ENCODE measurements at places on chromosomes 6 and 20.

DNA sequence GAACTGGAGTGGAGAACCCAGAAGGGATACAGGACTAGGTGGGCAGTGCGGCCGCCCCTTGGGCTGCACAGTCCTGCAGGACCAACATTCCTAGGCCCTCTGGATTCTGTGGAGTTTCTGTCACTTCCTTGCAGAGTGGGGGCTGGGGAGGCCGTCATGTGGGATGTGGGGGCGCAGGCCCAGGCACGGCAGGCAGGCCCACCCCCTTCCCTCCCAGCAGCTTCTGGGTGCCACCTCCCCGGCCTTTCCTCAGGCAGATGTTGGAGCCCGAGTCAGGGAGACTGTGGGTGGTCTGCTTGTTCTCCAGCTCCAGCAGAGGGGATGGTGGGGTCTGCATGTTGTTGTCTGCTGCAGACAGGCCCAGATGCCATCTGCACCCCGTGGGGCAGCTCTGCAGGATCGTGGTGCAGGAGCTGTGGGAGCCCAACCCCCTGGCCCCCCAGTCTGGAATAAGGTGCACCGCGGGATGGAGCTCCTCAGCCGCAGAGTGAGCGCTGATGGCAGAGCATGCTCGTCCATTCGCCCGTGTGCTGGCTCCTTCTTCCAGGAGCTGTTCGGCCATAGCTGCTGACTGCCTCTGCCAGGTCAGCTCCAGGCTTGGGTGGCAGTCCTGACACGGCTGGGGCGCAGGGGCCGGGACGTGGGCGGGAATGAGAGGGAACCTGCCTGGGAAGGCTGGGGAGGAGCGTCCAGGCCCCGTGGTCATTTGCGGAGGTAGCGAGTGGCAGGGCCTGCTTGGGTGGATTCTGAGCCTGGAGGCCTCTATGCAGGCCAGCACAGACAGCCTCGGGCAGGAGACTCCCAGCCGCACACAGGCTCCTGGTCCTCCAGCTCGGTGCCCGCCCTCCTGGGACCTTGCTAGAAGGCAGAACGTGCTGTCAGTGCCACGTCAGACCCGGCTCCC lies 18.1 kb downstream of the SLC17A9 start:
- no peak for DNase-seq

- no peak for DNase-seq
Measured at GRCh38 chr6:159307246-159307790, 138.1 kb downstream of the FNDC1 start.

- DNase-seq: no peak
Measured at GRCh38 chr6:3510617-3511016, 53.8 kb upstream of the SLC22A23 start.

DNA sequence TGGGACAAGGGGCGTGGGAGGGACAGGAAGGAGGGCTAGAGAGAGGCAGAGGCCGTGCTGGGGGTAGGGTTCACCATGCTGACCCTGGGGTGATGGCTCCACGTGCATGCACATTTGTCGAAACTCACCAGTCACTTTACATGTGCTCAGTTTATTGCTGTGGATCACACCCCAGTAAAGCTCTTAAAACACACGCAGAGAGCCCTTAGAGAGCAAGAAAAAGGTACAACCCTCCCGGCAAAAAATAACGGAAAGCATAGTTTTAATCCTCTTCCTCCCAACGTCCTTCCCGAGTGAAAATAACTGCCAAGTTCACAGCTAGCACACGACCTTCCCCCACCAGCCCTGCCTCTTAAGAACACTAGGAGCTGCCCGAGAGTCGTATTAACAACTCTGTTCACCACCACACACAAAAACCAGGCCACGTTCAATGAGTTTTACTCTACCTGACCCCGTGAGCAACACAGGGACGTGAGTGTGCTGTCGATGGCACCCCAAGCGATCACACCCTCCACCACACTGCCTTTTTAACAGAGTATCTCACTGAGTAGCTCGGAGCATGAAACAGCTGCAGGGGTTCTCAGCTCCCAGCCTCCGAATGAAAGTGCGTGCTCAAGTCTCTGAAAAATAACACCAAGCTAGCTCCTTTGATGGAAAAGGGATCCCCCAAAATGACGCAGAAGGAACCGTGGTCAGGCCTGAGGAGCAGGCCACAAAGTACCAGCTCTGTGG lies 39.7 kb downstream of the TAF4 start:
- DNase-seq: no peak

DNA sequence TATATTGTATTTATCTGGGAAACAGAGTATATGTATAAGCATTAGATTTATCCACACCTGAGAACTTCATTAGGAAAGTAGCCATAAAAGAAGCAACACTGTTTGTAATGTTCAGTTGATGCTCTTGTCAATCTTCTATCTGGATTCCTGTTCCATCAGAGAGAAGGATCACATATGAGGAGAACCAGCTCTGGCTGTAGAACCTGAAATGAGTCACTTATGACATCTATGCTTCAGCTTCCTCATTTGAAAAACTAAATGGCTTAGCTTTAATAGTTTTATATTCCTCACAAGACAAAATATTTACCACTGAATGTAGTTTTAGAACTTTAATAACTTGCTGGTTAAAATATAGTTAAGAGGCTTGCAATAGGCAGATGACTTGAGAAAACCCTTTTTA lies 144.7 kb downstream of the TASP1 start:
- no peak for DNase-seq

DNA sequence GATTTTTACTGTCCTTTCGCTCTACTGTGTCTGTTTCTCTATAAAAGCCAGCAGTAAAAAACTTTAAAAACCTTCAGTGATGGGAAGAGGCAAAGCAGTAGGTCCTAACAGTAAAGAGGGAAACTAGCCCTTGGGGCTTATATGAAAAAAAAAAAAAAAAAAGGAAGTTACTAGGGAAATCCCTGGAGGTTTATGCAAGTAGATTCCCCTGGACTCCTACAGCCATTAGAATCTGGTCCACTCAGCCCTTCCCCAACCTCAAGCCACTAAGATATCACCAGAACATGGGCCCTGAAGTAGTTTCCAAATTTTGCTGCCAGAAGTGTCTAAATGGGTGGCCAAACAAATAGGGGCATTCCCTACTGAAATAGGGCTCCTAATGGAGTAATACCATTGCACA lies 70.5 kb upstream of the HINT3 start:
- no peak for DNase-seq

GRCh38 chr6:74369556-74369993 lies 673.6 kb downstream of the CD109 start:
- peak; percentile 68 for DNase-seq

DNA sequence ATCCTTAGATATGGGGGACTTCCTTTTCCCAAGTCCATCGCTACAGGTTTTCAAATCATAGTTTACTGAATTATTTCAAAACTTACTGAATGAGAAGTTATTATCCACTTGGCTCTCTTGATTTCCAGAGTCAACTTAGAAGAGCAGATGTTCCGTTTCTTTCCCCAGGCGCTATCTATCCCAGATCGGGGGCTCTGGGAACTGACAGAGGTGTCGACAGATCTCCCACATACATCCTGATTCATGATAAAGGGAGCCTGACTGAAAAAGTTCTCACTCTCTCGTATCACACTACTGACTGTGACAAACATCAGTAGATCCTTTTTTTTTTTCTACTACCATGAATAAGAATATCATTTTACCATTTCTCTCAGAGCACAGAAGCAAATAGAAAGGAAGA lies 654.8 kb downstream of the RNF144B start:
- no peak for DNase-seq

DNA sequence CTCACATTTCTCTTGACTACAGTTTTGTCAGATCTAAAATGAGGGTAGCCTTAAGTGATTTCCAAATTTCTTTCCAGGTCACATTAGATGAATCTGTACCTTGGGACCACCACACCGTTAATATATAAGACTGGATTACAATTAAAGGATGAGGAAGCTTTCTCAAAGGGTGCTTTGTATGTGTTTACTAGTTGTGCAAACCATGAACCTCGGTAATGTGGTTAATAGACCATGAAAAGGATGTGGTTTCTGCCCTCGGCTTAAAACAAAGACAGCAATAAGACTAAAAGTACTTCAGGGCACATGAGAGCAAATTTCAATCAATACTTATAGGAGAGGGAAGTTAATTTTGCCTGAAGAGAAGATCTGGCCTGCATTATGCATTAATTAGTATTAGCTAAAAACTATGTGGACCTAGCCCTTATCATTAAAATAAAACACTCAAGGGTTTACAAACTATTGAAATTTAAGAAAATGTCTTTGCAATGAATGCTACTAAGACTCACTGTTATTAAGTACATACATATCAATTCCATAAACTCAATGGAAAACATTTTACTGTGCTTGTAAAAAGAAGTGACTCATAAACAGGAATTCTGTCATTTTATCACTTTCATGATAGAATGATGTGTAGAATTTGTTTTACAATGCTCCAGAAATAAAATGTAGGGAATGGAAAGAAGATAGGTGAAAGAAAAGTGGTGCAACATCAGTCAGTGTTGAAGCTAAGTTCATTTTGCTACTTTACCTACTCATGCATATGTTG lies 936 bp upstream of the TMX4 start:
- DNase-seq: no peak

DNA sequence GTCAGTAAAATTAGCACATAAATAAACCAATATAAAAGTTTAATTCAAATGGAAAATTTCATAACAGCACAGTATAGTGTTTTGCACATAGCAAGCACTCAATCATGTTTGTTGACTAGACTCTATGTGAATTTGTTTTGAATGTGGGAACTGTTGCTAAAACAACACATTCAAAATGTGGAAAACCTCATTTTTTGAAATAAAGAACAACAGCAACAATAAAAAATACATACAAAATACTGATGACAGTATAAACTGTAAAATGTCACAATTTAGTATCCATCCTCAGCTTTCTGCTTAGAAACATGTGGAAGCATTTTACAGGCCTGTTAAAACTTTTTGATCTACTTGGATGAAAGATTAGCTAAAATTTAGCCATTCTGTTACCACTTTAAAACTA lies 47.4 kb downstream of the HDAC2 start:
- no peak for DNase-seq

DNA sequence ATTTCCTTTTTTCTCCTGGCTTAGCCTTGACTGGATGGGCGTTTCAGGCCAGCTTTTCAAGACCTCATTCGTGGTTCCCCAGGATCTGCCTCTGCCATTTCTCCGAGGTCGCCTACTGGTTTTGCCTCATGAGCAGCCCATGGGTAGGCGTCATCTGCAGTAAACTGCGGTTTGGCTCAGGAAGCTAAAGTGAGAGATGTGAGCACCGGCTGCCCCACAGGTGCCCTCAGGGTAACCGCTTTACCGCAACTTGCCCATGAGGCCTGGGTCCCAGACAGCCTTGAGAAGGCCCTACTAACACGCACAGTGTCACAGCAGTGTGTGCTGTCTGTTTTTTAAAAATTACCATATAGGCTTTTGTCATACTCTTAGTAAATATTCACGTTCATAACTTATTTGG lies 53.4 kb upstream of the TBXT start:
- no peak for DNase-seq

DNA sequence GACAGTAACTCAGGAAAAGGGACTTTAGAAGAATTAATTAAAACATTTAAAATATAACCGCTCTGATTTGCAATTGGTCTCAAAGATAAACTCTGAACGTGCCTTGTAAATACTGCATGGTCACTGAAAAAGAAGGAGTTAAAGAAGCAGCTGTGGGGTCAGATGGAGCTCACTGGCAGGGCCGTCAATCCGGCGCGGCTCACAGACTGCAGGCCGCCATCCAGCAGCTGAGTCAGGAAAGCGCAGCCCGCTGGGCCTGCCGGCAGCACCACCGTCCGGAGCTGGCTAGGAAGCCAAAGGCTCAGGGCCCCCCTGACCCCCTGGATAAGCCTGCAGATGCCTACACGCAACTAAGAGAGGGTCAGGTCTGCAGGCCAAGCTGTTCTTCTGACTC lies 54.2 kb upstream of the FRMD1 start:
- DNase-seq: peak; percentile 55

Data from NCI-H226 (cell line).